Naive thymus-derived CD8-positive, alpha-beta T cell (primary cell): ENCODE measurements at places on chromosomes 5 and 9.
A peak's percentile ranks its signal among the peaks of the same experiment; 100 is the strongest.

- DNase-seq: no peak
Measured at GRCh38 chr5:1108023-1108864, 3.6 kb downstream of the SLC12A7 start.

- DNase-seq: peak; percentile 41
Measured at GRCh38 chr5:126972062-126972895, 58.1 kb downstream of the MARCHF3 start.

GRCh38 chr9:7304627-7304995 is 495.0 kb downstream of the DMAC1 start:
- DNase-seq: no peak

DNA sequence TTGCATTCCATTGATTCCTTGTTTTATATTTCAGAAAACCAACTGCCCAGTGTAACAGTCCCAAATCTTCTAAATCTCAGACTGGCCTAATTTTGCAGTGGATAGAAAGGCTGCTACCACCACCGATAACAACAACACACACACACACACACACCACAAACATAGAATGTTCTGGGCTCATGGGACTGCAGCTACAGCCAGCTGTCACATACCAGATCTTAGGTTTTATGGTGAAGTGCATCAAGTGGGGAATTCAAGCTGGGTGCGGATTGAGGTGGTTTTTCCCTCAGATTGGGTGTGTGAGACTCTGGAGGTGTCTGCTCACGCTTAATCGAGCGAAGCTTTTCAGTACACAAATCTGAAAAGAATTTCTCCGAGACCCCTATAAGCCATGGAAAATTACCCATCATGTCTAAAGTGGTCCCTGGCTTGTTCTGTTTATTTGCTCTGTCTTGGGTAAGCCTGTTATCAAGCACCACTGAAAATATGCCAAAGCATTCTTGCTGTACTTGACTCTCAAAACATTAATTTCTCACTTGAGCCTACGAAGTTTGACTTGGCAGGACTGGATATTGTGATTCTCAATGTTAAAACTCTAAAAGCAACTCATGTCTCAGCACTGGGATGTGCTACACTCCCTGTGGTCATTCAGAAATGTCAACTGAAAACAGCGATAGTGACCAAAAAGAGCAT is 71.1 kb downstream of the ALDH7A1 start:
- no peak for DNase-seq

- DNase-seq: no peak
Measured at GRCh38 chr5:95863383-95863757, 40.8 kb upstream of the GLRX start.

- DNase-seq: no peak
Measured at GRCh38 chr5:110836851-110837250, 98.0 kb downstream of the SLC25A46 start.
